ENCODE measurements at places on chromosomes 2 and 18. TPM values are rescaled to one million over a fixed set of nuclear protein-coding genes. Genes with fewer than 3 reads are reported as not detected.

The SLC5A7 gene
- not detected for total RNA-seq

The EML6 gene
- 1.2 TPM for total RNA-seq

The CRYBA2 gene
- not detected for total RNA-seq

The IL1R1 gene
- total RNA-seq = 86.2 TPM

DNA sequence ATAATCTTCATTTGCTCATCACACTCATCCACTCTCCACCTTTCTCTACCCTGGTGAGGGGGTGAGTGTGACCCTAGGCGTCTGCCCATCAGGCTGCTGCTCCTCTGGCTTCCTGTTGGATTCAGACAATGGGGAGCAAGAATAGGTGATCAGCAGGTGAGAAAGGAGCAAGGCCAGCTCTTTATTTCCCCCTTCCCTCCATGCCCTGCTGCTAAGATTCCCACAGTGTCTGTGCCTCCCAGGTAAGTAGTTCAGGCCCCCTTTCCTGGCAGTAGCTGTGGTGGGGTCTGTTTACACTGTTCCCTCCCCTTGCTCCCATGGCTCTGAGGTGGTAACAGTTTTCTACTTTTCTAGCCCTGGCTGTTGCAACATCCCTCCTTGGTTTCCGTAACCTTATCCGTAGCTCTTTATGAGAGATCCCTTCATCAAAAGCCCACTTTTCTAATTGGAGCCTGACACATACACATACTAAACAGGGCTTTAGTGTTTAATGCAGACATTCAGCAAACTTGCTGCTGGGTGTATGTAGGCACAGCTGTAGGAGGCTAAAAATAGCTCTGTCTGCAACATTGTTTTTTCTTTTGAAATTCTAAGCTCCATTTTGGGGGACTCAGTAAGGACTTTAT, 27.5 kb downstream of the MAP2 start:
- no peak for DNase-seq
- H3K27me3 ChIP-seq = no peaks in the 10 kb centered on the region
- no peaks in the 10 kb centered on the region for H3K4me1 ChIP-seq
- H3K36me3 ChIP-seq = no peaks in the 10 kb centered on the region
- no peak overlapping the region for H3K4me3 ChIP-seq
- H3K27ac ChIP-seq = no peak overlapping the region

- no peaks in the 10 kb centered on the region for H3K36me3 ChIP-seq
- H3K27me3 ChIP-seq = no peaks in the 10 kb centered on the region
- no peak overlapping the region for H3K4me3 ChIP-seq
Observed at GRCh38 chr18:69882965-69883668, 64.6 kb downstream of the CD226 start.

GRCh38 chr18:13412017-13412416, 193.5 kb downstream of the LDLRAD4 start:
- DNase-seq = no peak
- H3K27me3 ChIP-seq = no peaks in the 10 kb centered on the region
- no peak overlapping the region for H3K27ac ChIP-seq
- H3K4me1 ChIP-seq = peaks cover 29% of the 10 kb centered on the region
- no peaks in the 10 kb centered on the region for H3K36me3 ChIP-seq

GRCh38 chr2:146874260-146874658, 970.6 kb upstream of the ACVR2A start:
- H3K27me3 ChIP-seq = no peaks in the 10 kb centered on the region
- no peaks in the 10 kb centered on the region for H3K36me3 ChIP-seq
- no peak overlapping the region for H3K27ac ChIP-seq
- H3K4me3 ChIP-seq = no peak overlapping the region
- no peaks in the 10 kb centered on the region for H3K4me1 ChIP-seq
- DNase-seq = no peak

DNA sequence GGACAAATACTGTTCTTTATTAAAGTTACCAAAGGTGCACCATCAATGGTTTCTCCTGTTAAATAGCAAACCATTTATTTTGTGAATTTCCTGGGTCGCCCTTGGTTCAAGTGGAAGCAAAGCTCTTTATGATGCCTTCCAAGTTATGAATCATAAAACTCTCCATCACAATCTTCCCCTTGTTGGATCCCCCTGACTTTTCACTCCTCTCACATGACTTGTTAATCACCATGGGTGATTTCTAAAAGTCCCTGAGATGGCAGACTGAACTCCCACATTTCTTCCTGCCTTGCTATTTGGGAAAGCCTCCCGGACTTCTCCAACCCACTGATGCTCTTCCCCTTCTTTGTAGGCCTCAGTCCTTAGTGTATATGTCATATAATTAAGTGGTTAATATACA, 176.0 kb downstream of the THADA start:
- H3K4me1 ChIP-seq = no peaks in the 10 kb centered on the region
- H3K36me3 ChIP-seq = no peaks in the 10 kb centered on the region
- no peak overlapping the region for H3K27ac ChIP-seq
- no peak for DNase-seq
- H3K27me3 ChIP-seq = no peaks in the 10 kb centered on the region

- DNase-seq = no peak
- no peak overlapping the region for H3K4me3 ChIP-seq
- no peaks in the 10 kb centered on the region for H3K27me3 ChIP-seq
- no peaks in the 10 kb centered on the region for H3K36me3 ChIP-seq
Observed at GRCh38 chr2:26913999-26914658, 56.3 kb upstream of the MAPRE3 start.

- no peaks in the 10 kb centered on the region for H3K4me1 ChIP-seq
- no peaks in the 10 kb centered on the region for H3K27me3 ChIP-seq
- DNase-seq = no peak
- H3K36me3 ChIP-seq = peaks cover 18% of the 10 kb centered on the region
- no peak overlapping the region for H3K4me3 ChIP-seq
Observed at GRCh38 chr2:61055557-61055956, 10.1 kb upstream of the SANBR start.

DNA sequence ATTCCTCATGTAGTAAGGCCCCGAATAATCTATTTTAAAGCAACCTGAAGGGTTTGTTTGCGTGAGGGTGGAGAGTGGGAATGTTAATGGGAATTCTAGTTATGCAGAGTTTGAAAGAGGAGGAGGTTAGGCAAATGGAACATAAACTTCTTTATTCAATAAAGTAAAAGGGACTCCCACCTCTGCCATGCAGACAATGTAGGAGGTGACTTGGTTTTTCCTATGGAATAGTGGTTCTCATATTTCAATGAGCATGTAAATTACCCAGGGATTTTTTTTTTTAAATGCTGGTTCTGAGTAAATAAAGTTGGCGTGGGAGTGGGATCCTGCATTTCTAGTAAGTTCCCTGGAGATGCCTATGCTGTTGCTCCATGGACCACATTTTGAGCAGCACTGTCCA, 367.9 kb downstream of the THSD7B start:
- H3K36me3 ChIP-seq = no peaks in the 10 kb centered on the region
- no peak overlapping the region for H3K27ac ChIP-seq
- no peaks in the 10 kb centered on the region for H3K27me3 ChIP-seq
- DNase-seq = no peak

GRCh38 chr2:189013671-189014448, 39.7 kb downstream of the COL3A1 start:
- no peaks in the 10 kb centered on the region for H3K4me1 ChIP-seq
- DNase-seq = no peak
- H3K27me3 ChIP-seq = no peaks in the 10 kb centered on the region
- peaks cover 9% of the 10 kb centered on the region for H3K36me3 ChIP-seq
